Liver (tissue), 10 donors: ENCODE measurements at places on chromosomes 2 and 18.

DNA sequence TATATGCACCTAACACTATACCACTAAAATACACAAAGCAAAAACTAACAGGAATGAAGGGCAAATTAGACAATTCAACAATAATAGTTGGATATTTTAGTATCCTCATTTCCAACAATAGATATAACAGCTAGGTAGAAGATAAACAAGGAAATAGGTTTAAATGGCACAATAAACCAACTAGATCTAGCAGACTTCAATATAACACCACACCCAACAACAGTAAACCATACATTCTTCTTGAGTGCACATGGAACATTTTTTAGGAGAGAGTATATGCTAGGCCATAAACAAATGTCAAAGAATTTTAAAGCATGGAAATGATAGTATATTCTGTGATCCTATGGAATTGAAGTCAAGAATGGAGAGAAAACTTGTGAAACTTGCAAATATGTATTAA, 138.4 kb downstream of the NDUFA10 start:
- no peaks in the 10 kb centered on the region for H3K4me1 ChIP-seq
- no peak for DNase-seq
- H3K27ac ChIP-seq, result no peak overlapping the region
- no peaks in the 10 kb centered on the region for H3K36me3 ChIP-seq

DNA sequence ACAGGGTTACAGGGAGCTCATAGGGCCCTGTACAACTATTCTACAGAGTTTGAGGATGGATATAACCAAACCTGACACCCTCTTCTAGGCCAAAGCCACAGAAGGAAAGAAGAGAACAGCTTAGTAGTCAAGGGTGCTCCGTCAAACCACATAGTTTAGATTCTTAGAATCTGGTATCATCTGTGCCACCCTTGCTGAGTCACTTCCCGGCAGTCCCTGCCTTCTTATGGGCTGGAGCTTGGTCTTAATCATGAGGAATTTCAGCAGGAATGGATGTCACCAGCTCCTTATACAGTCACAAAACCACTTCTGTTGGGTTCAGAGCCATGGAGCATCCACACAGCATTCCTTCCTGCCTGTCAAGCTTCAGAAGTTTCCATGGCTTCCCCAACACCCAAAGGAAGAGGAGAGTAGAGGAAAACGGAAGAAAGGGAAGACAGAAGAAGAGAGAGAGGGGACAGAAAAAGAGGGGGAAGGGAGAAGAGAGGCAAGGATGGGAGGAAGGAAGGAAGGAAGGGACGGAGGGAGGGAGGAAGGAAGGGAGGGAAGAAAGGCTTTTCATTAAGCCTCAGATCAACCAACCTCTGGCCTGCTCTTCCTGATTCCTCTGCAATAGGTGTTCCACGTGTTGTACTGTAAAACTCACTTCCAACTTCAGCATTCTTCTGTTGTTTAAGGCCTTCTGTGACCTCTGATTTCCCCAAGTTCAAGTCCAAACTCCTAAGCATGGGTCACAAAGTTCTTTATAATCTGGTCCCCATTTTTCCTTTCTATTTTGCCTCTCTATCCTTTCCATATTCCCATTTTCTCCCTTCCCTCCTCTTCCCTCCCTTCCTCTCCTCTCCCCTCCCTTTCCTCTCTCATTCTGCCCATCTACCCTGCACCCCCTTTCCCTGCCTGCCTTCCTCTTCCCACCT, 246.1 kb upstream of the TNP1 start:
- no peak overlapping the region for H3K27ac ChIP-seq
- H3K4me3 ChIP-seq, result no peak overlapping the region
- no peaks in the 10 kb centered on the region for H3K36me3 ChIP-seq
- no peaks in the 10 kb centered on the region for H3K4me1 ChIP-seq
- H3K27me3 ChIP-seq, result no peaks in the 10 kb centered on the region
- no peak for DNase-seq

- H3K36me3 ChIP-seq, result peaks cover 4% of the 10 kb centered on the region
- no peak overlapping the region for H3K4me3 ChIP-seq
- no peak overlapping the region for H3K27ac ChIP-seq
Observed at GRCh38 chr2:100971221-100971620, 30.9 kb upstream of the RPL31 start.

DNA sequence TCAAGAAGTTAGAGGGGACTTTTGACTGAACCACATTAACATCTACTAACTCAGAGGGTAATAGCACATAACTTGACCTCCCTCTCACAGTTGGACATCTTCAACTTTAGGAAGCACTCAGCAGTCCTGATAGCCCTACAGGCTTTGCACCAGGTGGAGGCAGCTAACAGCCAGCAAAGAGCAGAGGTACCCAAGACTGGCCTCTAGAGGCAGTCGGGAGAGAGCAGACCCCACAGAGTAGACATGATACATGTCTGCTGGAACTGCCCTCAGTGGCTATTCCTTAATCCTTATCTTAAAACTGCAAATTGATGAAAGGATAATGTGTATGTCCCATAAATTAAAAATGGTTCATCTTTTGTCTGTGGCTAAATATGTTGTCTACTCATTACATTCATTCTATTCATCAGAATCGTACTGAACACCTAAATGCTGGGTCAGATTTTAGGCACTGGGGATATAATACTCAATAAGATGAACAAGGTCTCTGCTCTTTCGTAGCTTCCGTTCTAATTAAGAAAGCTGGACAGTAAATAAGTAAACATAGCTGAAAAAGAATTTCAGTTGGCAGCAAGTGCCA, 49.8 kb downstream of the CAB39 start:
- no peak for DNase-seq
- H3K4me1 ChIP-seq, result peaks cover 6% of the 10 kb centered on the region
- no peak overlapping the region for H3K27ac ChIP-seq
- H3K36me3 ChIP-seq, result peaks cover 2% of the 10 kb centered on the region
